ENCODE measurements at places on chromosomes 3 and 15. TPM values are rescaled to one million over a fixed set of nuclear protein-coding genes. Genes with fewer than 3 reads are reported as not detected.

Gene TM6SF1
- total RNA-seq = not detected

Gene KCNAB1
- 0.96 TPM for total RNA-seq

Gene FAM81A
- total RNA-seq = 4.9 TPM

Gene OIP5
- 92.3 TPM for total RNA-seq

Gene FBXO45
- total RNA-seq = 21.7 TPM

Gene PLXNB1
- total RNA-seq = 14.2 TPM

Gene ANKRD63
- total RNA-seq = not detected

Gene MRPL3
- total RNA-seq = 194 TPM

Gene EFCAB12
- not detected for total RNA-seq
